ENCODE measurements at places on chromosomes 13 and 19. TPM values are rescaled to one million over a fixed set of nuclear protein-coding genes. Genes with fewer than 3 reads are reported as not detected.

DLL3 gene
- 15.8 TPM for total RNA-seq

TEKTIP1 gene
- total RNA-seq: not detected

SIGLEC10 gene
- 1.6 TPM for total RNA-seq

VAV1 gene
- 2.5 TPM for total RNA-seq

MYH14 gene
- total RNA-seq: 0.94 TPM

TEX29 gene
- not detected for total RNA-seq

CFAP97D2 gene
- total RNA-seq: not detected

WTIP gene
- total RNA-seq: 10.9 TPM

NCR1 gene
- total RNA-seq: not detected

CCL25 gene
- 0.31 TPM for total RNA-seq

ZNF541 gene
- total RNA-seq: not detected

F2RL3 gene
- total RNA-seq: under 0.01 TPM

ERICH4 gene
- not detected for total RNA-seq

ZNF534 gene
- total RNA-seq: 2.8 TPM

MIDN gene
- total RNA-seq: 15.3 TPM

OVOL3 gene
- not detected for total RNA-seq

RNF225 gene
- total RNA-seq: not detected

METTL21C gene
- total RNA-seq: not detected

KLK15 gene
- not detected for total RNA-seq

NLRP12 gene
- total RNA-seq: 0.16 TPM

FXYD3 gene
- not detected for total RNA-seq

ZNF492 gene
- total RNA-seq: 4.4 TPM

PPP1R12C gene
- total RNA-seq: 20.7 TPM

SIGLECL1 gene
- not detected for total RNA-seq

CDC16 gene
- 49.4 TPM for total RNA-seq

URAD gene
- total RNA-seq: not detected

CASP14 gene
- total RNA-seq: not detected

MTUS2 gene
- total RNA-seq: 3.6 TPM

SPRY2 gene
- total RNA-seq: 43.8 TPM

ZNF90 gene
- 3.0 TPM for total RNA-seq

UBE2L5 gene
- total RNA-seq: not detected

ZNF177 gene
- total RNA-seq: 11.9 TPM

OR10H3 gene
- total RNA-seq: not detected

DHDH gene
- total RNA-seq: not detected
